ENCODE measurements at places on chromosomes 4 and X.

GRCh38 chrX:134443020-134443419, 16.9 kb upstream of the HPRT1 start:
- DNase-seq: no peak
- H3K27ac ChIP-seq: no peak overlapping the region
- no peaks in the 10 kb centered on the region for H3K4me1 ChIP-seq
- H3K27me3 ChIP-seq: no peaks in the 10 kb centered on the region
- no peak overlapping the region for H3K4me3 ChIP-seq
- no peaks in the 10 kb centered on the region for H3K36me3 ChIP-seq

DNA sequence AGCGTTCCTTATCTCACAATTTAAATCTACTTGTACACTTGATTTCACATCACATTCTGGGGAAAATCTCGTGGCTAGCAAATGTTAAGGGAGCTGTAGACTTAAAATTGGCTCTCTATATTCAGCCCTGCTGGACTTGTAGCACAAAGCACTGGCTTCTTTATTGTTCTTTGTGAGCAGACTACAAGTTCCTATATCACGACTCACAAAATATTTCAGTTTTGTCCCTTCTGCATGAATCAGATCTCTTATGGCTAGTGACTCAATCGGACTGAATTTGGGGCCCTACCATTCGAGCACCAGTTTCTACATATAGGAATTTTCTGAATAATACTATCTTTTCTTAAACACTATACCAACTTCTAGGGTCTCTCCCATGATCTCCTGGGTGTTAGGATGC, 390.1 kb downstream of the ADAM29 start:
- DNase-seq: no peak
- no peaks in the 10 kb centered on the region for H3K27me3 ChIP-seq
- no peak overlapping the region for H3K4me3 ChIP-seq
- no peaks in the 10 kb centered on the region for H3K4me1 ChIP-seq

DNA sequence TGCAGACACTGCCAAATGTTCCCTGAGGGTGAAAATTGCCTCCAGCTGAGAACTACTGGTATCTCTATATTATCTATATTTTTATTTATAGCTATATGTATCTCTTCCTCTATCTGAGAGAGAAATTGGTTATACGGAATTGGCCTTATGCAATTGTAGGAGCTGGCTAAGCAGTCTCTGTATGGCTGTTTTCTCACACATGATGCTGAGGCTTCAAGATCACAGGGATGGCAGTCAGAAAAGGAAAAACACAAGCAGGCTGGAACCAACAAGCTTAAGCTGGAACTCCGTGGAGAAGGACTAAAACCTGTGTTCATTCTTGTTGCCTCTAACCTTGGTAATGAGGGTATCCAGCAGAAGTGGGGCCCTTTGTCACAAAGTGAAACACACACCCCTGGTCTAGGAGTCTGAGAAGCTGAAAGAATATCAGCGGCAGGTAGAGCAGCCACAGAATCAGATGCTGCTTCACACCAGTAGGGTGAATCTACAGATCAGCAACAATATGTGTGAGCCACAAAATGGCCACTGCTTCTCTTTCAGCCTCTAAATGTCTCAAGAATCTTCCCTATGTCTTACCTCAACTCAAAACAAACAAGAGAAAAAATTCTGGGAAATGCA, 166.5 kb upstream of the PPP1R2C start:
- no peak overlapping the region for H3K27ac ChIP-seq
- no peak overlapping the region for H3K4me3 ChIP-seq

GRCh38 chr4:17613761-17614415, 553 bp upstream of the MED28 start:
- DNase-seq: no peak
- H3K27me3 ChIP-seq: no peaks in the 10 kb centered on the region
- no peaks in the 10 kb centered on the region for H3K36me3 ChIP-seq
- peak overlapping the region; percentile 82 for H3K4me3 ChIP-seq

DNA sequence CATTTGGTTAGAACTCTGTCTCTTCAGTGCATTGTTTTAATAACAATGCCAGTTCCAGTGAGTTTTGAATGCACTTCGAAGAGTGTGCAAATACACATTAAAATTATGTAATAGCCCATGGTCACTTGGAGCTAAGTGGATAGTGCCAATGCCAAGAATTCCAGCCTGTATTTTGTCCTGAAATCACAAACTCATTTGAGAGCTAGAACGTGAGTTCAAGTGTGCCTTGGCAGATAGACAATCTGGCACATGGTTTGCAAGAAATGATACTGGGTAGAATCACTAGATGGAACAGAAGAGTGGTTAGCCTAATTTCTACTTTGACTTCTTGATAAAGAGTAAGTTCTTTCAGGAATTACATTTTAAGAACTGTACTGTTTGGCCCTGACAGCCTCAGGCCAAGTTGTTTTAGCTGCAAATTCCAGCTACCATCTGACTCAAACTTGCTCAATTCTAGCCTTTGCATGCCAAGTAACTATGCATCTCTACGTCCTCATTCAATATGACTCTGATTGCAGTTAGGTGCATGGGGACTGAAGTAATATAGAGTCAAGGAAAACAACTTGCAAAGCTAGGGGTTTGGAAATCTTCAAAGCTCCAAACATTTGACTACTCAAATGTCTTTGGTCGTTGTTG, 131.9 kb upstream of the SMIM31 start:
- no peak overlapping the region for H3K27ac ChIP-seq
- no peaks in the 10 kb centered on the region for H3K36me3 ChIP-seq
- no peak for DNase-seq
- H3K4me3 ChIP-seq: no peak overlapping the region
- no peaks in the 10 kb centered on the region for H3K4me1 ChIP-seq

All from left lung (tissue), 14 donors.